NCI-H2081 treated with DMSO at 0.1 percent for 48 hours (cell line): ENCODE measurements at places on chromosomes 16 and 17.

GRCh38 chr17:28758411-28759121 lies 14.8 kb downstream of the TRAF4 start:
- no peak for DNase-seq

- peak; percentile 20 for DNase-seq
Observed at GRCh38 chr17:4604111-4604644, 19.8 kb downstream of the SMTNL2 start.

- DNase-seq, result no peak
Observed at GRCh38 chr17:4858068-4858881, 25.1 kb downstream of the MINK1 start.

- DNase-seq, result no peak
Observed at GRCh38 chr17:44255915-44256314, 12.0 kb downstream of the SLC4A1 start.

DNA sequence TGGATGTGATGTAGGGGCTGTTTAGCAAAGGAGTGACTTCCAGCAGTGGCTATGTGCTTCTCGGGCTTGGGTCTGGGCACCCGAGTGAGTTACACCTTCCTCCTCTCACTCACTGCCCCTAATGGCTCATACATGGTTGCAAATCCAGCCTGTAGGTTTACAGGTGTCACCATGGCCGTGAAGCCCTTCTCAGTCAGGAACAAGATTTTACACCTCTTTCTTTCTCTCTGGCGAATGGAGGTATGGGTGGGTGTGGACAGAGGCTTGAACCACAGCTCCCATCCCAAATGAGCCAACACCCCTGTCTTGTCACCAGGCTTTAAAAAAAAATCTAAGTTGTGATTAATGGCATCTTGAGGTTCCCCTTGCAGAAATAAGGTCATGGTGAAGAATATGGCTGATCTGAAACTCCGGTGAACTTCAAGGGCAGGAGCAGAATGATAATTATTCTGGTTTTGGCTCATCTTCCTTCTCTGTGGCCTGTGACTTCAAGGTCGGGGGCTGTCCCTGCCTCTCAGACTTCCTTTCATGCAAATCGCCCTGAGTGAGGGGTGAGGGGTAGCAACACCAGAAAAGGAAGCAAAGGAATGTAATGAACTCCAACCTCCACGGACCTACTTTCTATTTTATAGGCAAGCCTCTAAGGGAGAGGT lies 331.2 kb downstream of the MAF start:
- no peak for DNase-seq

- no peak for DNase-seq
Observed at GRCh38 chr16:68403704-68404103, 44.6 kb downstream of the SMPD3 start.

GRCh38 chr16:53087101-53087500 lies 32.3 kb downstream of the CHD9 start:
- DNase-seq, result no peak

DNA sequence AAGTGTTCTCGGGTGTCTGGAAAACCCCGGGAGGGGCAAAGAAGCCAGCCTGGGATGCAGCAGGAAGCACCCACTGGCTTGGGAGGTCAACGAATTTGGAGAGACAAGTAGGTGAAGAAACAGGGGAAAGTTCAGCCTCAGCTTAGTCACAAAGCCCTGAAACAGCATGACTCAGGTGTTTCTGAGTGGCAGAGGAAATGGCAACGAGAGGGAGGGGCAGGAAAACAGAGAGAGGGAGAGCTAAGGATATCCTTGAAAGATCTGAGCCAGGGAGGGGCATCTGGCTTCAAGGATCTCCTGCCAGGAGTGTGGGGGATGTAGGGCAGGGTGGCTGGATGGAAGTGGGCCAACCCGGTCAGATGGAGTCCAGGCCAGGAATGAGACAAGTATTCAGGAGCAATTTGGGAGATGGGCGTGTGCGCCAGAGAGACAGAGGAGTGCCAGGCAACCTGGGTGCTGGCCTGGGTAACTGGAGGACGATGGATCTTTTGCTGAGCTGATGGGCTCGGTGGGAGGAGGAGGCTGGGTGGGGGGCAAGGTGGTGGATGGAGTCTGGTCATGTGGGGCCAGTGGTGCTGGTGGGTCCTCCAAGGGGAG lies 27.2 kb downstream of the ABCC3 start:
- DNase-seq, result no peak

GRCh38 chr16:79337906-79338305 lies 262.6 kb downstream of the MAF start:
- DNase-seq, result no peak

GRCh38 chr17:55152236-55152635 lies 112.5 kb upstream of the HLF start:
- DNase-seq, result no peak

DNA sequence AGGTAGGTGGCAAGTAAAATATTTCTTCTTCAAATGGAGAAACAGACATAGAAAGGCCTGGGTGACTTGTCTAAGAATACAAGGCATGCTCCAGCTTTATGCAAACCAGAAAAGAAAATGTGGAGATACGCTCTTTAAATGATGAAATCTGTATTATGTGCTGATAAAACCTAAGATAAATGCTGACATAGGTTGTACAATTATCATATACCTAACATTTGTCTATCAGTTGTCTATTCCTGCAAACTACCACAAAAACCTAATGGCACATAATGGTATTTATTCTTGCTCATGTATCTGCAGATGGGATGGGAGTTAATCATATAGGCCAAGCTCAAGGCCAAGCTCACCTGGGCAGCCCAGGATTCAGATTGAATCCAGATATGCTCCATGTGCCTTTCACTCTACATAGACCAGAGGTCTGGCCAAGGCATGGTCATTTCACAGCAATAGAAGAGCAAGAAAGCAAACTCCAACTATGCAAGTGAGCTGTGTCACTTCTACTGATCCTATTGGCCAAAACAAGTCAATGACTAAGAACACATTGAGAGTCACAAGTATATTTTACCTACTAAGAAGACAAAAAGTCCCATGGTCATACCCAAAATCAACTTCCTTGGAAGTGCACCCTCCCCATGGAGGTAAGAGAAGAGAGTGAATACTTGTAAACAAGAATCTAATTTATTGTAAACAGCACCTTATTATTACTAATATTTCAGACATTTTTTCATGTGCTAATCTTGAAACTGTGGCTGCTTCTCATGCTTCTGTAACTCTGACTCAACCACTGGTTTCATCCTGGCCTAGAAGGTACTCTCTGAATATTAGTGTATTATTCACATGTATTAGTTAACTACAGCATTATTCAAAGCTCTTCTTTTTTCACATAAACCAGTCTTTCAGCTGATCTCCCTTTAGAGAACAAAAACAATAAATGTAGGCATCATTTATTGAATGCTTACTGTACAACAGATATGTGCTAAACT lies 270.7 kb upstream of the SOX9 start:
- DNase-seq, result no peak

GRCh38 chr16:8571061-8571596 lies 19.2 kb downstream of the TMEM114 start:
- DNase-seq, result no peak

DNA sequence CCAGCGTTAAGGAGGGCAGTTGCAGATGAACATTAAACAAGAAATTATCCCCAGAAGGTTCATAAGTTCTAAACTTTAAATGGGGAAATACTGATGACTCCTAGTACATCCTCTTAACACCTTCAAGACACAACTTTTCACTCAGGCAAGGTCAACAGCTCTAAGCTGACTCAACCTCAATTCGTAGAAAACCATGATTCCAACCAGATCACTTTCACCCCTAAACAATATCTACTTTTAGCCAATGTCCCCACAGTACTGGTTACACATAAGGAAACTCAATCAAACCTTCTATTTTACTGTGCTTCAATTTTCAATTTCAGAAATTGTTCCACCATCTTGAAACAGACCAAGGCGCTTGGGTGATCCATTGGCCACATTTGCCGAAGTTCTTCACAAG lies 2.3 kb downstream of the CDYL2 start:
- DNase-seq, result no peak

DNA sequence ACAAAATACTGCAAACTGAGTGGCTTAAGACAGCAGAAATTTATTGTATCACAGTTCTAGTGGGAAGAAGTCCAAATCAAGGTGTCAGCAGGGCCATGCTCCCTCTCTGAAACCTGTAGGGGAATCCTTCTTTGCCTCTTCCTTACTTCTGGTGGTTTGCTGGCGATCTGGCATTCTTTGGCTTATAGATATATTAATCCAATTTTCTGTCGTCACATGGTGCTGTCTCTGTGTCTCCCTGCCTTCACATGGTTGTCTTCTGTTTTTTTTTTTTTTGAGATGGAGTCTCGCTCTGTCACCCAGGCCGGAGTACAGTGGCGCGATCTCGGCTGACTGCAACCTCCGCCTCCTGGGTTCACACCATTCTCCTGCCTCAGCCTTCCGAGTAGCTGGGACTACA lies 6.8 kb upstream of the AKAP1 start:
- DNase-seq, result no peak

DNA sequence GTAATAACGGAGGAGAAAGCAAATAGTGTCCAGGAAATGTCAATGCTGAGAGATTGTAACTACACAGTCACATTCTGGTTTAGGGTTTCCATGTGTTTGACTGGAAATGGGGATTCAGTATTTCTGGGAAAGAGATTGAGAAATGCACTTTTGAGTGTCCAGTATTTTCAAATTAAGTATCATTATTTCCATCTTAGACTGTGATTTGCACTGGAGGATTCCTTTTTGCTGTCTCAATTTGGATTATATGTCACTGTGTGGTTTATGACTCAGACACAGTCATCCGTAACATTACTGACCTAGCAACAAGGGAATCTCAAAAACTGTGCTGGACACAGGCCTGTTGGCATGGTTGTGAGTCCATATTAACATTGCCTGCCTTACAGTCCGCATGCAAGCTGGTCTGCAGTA lies 681.4 kb downstream of the CDH11 start:
- DNase-seq, result no peak

GRCh38 chr16:30652005-30652296 lies 1.2 kb downstream of the PRR14 start:
- no peak for DNase-seq

DNA sequence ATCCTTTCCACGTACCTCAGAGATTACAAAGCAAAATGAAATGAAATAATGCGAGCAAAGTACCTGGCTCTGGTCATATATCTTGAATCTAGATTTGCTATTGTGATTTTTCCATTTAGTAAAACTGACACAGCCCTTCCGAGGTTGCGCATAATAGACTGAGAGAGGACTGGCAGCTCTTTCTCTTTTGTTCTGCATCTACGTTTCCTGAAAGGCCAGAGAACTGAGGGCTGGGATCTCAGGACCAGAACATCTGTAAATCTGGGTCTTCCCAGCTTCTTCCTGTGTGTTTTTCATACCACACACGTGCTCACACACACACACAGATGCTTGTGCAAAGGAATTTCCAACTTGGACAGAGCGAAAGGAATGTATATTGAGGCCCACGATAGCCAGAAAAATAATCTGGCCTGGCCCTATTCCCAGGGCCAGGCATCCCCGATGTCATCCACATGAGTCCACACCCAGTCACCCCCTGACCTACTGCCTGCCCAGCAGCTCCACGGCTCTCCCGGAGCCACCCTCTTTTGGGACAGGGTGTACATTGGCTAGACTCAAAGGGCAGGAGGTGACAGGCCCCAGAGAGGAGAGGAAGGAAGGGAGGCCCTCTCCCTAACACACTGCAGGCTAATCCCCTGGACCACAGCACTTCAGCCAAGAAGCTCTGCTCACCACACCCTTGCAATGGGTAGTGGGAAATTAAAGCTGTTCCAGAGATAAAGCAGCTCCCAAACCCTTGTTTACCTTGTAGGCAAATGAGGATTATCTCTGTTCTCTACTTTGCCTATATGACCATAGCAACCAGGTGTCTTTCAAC lies 41.8 kb downstream of the NOL11 start:
- no peak for DNase-seq

GRCh38 chr16:81818568-81818896 lies 39.4 kb downstream of the PLCG2 start:
- DNase-seq, result no peak

DNA sequence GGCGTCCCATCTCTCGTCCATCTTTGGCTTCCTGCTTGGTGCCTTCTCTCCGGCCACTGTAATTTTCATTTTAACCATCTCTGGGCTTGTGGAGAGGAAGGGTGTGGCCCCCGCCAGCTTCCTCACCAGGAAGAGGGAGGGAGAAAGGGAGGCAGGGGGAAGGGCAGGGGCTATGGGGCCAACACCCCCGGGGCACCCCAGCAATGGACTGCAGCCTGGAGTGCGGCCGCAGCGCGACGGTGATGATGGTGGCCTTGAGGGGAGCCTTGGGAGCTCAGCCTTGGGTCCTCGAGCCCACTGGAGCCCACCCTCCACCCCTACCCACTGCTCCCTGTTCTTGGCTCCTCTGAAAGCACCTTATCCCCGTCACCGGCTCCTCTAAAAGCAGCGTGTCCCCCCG lies 9.5 kb downstream of the METRNL start:
- no peak for DNase-seq

GRCh38 chr17:27585792-27586191 lies 45.2 kb upstream of the LGALS9 start:
- DNase-seq, result no peak

DNA sequence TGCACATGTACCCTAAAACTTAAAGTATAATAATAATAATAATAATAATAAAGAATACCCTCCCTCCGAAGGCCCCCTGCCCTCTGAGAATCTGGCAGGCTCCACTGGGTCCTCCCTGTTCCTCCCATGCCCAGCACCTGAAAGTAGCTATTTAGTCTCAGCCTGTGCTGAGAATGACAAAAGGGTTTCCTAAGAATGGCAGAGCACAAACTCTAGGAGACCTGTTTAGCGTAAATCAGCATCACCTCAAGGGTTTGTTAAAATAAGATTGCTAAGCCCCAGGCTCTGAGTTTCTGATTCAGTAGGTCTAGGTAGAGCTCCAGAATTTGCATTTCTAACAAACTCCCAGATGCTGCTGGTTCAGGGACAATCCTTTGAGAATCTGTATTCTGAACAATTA lies 606.8 kb upstream of the CDH11 start:
- DNase-seq, result no peak

- DNase-seq, result no peak
Observed at GRCh38 chr17:57004944-57005579, 27.1 kb downstream of the SCPEP1 start.

DNA sequence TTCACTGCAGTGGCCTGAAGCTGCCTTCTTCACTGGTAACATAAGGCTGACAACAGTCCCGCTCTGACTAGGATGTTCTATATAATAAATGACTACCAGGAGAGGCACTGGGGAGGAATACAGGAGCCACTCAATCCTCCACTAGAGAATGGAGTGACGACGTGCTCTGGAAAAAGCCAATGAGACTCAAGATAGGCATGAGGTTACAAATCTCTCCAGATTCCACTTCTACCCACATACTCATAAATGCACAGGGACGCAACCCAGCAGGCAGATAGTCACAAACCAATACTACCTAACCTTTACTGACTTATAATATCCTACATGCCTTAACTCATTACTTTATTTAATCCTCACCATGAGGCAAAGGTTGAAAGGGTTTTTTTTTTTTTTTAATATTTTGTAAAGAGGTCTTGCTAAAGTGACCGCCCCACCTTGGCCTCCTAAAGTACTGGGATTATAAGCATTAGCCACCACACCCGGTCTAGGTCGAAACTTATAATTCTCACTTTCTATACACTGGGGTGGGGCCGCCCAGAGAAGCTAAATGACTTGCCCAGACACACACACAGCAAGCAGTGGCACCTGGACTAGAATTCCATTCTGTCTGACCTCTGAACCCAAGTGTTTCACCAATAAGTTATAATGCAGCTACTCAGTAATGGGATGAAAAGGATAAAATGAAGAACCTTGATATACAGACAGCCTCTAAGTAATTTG lies 33.7 kb downstream of the TOM1L2 start:
- no peak for DNase-seq

- DNase-seq, result no peak
Observed at GRCh38 chr16:88806491-88807111, 3.0 kb downstream of the CDT1 start.

- no peak for DNase-seq
Observed at GRCh38 chr17:82684228-82684841, 14.2 kb downstream of the RAB40B start.
